ENCODE measurements at places on chromosomes 7 and 10.

DNA sequence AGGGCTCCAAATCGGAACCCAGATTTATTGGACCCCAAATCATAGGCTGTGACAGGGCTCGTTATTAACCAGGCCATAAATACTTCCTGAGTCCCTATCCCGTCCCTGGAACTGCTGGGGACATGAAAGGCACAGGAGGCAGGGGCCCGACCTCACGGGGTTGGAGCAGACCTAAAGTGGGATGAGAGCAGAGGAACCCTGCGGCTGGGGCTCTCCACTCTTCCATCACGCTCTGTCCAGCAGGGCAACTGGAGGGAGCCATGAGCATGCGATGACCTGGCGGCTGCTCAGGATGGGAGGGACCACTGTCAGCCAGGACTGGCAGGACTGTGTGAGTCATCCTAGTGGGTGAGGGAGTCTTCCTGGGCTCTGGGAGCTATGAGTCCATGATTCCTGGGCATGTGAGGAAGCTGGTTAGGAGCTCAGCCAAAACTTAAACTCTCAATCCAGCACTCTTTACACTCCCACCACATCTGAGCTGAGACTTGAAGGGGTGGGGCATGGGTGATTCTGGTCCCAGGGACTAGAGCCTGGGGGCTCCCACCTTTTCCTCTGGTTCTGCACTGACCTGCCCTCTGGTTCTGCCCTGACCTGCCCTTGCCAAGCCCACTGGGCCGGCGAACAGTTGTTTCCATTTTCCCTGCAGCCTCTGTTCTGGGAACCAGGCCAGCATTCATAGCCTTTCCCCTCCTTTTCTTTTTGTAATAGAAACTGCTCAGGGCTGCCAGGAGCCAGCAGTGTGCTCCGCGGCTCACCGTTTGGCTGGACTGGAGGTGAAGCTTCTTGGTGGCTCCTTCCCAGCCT is 47.1 kb downstream of the SYPL1 start:
- peak; percentile 74 for DNase-seq

- DNase-seq = no peak
Observed at GRCh38 chr10:107418085-107418806, 253.7 kb upstream of the SORCS1 start.

DNA sequence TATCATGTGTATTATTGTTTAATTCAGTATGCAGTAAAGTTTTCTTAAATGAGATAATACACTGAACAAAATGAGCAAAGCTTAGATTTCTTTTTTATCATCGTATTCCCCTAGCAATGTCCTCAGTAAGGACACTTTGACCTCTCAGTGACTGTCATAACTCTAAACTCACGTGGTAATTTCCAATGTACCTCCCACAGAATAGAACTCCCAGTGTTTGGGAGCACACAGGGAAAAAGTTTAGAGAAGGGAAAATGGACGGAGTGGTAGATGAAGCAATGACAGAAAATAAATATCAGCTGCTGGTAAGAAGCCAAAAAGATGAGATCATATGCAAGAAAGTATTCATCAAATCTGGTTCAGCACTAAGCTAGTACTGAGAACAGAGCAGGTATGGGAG is 758.6 kb upstream of the KCND2 start:
- no peak for DNase-seq

GRCh38 chr10:89710753-89711152 is 9.4 kb downstream of the KIF20B start:
- no peak for DNase-seq

DNA sequence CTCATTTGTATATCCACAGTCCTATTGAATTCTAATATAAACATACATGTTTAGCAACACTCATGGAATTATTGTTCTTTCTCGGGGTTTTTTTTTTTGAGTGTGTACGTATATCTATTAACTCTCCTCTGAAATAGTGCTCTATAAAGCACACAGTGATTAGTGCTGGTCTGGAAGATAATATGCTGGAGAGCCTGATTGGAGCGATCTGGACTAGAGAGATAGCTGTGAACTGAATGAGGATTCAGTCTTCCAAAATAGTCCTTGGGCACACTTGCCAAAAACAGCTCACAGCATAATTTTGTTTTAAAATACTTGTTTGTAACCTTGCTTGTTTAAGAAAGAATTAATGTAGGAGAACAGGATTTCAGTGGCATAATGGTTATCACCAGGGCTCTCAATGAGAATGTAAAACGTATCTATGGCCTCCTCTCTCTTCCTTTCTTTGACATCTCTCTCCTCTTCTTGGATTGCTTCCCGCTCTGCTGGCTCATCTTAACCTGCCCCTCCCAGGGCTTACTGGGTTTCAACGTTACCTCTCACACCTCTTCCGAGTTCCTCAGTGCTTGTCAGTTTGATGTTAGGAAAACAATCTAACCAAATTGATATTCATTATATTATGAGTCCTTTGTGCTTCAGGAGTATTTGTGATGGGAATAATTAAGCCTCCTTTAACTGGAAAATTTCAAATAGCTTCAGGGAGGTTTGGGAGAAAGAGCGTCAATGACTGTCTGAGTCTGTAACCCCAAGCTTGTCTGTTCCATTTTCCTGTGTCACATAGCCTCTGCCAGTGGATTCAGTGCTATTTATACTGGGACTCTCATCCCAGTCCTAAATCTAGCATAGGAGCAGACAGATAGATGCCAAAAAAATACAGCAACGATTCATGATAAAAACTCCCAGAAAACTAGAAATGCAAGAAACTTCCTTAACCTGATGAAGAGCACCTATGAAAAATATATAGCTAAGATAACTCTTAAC is 16.2 kb upstream of the AGK start:
- DNase-seq = no peak

GRCh38 chr7:29197916-29198315 is 3.3 kb downstream of the CHN2 start:
- DNase-seq = no peak

DNA sequence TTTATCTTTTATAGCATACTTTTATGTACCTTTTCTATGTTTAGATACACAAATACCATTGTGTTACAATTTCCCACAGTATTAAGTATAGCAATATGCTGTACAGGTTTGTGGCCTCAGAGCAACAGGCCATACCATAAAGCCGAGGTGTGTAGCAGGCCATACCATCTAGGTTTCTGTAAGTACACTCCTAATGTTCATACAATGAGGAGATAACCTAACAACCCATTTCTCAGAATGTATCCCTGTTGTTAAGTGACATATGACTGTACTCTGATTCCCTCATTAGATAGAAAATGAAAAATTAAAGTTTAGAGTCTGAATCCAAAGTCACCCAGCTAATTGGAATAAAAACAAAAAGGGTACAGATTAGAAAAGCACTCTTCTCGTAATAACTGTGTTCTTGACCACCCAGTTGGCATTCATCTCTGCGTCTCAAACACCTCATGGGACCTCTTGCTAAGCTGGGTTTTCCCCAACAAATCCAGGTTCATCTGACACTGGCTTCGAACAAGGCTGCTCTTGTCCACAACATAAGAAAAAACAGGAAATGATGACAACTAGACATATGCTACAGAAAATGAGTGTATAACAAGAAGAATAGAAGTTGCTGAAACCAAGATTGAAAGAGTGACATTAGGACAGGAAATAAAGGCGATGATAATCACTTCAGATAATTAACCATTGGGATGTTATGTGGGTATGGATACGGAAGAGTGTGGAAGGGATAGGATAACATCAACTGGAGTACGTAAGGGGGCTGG is 1.4 kb downstream of the NDUFB8 start:
- DNase-seq = no peak

DNA sequence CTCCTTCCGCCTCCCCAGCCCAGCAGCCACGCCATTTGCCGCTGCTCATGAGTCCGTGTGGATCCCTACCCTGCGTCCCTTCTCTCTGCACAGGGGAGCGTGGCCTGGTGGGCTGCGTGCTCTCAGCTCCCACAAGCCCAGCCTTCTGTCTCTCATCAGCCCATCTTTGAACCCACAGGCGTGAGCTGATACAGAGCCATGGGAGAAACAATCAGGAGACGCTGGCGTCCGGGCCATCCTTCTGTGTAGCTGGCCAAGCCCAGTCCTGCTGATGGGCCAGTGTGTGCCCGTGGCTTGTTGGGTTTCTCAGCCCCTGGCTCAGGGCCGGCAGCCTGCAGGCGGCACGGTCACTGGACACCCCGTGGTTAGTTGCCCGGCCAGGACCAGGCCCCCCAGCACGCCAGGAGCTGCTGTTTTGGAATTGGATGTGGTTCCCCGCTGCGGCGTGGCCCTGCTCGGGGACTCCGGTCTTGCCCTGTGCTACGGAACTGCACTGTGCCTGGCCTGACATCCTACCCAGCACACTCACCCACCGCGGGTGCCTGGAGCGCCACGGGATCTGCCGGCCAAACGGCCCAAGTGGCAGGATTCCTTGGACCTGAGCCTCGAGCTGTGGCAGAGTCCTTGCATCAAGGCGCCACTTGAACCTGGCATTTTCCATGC is 88.9 kb downstream of the ELFN1 start:
- DNase-seq = no peak

DNA sequence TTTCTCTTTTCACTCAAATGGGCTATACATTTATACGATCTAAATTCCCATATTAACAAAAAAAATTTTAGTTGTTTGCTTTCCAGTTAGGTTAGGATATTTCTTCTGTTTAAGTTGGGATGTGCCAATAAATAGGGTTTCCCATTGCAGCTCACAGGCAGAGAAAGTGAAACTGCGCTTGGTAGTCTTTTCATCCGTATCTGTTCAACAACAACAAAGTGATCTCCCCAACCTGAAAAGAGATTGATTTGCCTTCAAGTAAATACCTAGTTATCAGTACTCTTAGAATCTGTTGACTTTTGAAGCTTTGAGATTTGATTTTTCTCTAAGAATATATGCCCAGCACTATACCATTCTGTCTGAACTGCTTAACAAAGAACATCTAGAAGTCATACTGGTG is 143.4 kb downstream of the DYNC1I1 start:
- no peak for DNase-seq

GRCh38 chr10:86331861-86332260 is 34.7 kb downstream of the GRID1 start:
- DNase-seq = no peak

DNA sequence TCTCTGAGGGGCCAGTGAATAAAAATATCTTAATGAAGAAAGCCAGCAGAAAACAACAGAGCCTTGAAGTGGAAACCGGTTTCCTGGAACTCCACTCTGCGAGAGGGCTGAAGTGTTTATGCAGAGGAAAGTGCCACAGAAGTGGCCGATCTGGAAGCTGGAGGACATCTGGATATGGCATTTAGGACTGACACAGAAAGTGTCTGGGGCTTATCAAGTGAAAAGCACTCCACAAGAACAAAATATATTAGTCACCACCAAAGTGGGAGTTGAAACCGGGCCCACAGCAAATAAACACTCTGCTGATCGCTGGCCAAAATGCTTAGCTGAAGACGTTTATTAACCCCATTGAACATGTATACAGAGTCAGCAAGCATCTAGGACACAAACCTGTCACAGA is 7.8 kb downstream of the NOD1 start:
- DNase-seq = no peak

GRCh38 chr10:51800725-51801424 is 101.5 kb upstream of the CSTF2T start:
- no peak for DNase-seq

DNA sequence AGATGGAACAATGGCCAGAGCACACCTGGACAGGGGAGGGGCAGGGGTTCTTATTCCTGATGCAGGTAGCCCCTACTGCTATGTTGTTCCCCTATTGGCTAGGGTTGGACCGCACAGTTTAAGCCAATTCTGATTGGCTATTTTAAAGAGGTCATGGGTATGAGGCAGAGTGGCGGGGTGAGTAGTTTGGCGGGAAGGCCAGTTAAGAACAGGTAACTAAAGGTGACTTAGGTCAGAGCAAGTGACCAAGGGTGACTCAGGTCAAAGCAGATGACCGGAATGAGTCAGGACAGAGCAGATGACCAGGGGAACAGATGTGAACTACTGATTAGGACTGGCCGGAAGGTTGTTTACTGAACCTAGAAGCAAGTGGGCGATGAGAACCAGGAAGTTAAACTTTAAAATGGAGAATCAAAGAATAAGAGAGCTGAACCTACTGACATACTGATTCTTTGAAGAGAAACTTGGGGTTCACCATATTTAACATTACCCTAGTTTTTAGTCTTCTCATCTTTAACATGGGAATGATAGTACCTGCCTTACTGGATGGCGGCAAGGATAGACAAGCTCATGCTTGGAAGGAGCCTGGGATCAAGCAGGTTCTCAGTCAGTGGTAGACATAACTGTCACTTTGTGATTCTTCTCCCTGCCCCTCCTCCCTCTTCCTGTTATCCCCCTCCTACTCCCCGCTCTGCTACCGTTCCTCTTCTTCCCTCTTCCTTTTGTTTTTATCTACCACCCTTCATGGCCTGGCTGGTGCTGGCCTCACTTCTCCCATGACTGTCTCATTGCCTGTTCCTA is 55.0 kb downstream of the CCNY start:
- DNase-seq = no peak

GRCh38 chr10:72013202-72013945 is 49.2 kb downstream of the CHST3 start:
- DNase-seq = peak; percentile 56

DNA sequence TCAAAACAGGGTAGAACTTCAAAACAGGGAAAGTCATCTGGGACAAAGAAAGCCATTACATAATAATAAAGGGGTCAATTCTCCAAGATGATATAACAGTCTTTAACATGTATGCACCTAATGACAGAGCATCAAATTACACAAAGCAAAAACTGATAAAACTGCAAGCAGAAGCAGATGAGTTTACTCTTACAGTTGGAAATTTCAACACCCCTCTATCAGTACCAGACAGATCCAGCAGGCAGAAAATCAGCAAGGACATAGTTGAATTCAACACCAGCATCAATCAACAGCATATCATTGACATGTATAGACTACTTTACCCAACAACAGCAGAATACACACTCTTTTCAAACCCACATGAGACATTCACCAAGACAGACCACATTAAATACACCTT is 233.0 kb upstream of the NEBL start:
- DNase-seq = no peak

GRCh38 chr10:77146712-77147336 is 490.8 kb downstream of the KCNMA1 start:
- DNase-seq = no peak

DNA sequence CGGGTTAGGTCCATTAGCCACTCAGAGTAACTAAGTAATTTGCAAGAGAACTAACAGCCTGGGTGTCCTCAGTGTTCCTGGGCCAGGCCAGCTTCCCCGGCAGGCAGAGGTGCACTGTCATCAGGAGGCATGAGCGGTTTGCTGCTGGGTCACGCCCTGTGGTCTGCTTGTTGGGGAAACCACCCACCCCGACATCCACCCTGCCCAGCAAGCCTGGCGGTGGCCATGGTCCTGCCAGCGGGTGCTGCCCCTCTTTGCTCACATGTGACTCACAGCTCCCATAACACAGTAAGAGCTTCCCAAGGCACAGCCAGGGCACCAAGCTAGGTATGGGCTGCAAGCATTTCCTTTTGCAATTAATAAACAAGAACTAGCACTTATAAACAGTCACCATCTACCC is 75.9 kb downstream of the RGS10 start:
- no peak for DNase-seq

GRCh38 chr7:139118234-139118804 is 8.8 kb upstream of the ZC3HAV1 start:
- DNase-seq = no peak

GRCh38 chr7:127252778-127253280 is at the start of gene GRM8:
GRM8 (minus strand) TSS chr7:127252941.
- DNase-seq = peak; percentile 55

GRCh38 chr7:138204982-138205298 is 128.7 kb downstream of the AKR1D1 start:
- DNase-seq = no peak
